ENCODE measurements at places on chromosomes 11 and 22. TPM values are rescaled to one million over a fixed set of nuclear protein-coding genes. Genes with fewer than 3 reads are reported as not detected.

OR8U1 gene
- not detected for total RNA-seq

ENTHD1 gene
- not detected for total RNA-seq

GRCh38 chr11:130261571-130261970, 53.1 kb downstream of the ZBTB44 start:
- H3K4me1 ChIP-seq: no peaks in the 10 kb centered on the region
- H3K4me3 ChIP-seq: no peak overlapping the region
- H3K36me3 ChIP-seq: peaks cover 31% of the 10 kb centered on the region
- no peaks in the 10 kb centered on the region for H3K27me3 ChIP-seq
- no peak overlapping the region for H3K27ac ChIP-seq
- no peak for DNase-seq

DNA sequence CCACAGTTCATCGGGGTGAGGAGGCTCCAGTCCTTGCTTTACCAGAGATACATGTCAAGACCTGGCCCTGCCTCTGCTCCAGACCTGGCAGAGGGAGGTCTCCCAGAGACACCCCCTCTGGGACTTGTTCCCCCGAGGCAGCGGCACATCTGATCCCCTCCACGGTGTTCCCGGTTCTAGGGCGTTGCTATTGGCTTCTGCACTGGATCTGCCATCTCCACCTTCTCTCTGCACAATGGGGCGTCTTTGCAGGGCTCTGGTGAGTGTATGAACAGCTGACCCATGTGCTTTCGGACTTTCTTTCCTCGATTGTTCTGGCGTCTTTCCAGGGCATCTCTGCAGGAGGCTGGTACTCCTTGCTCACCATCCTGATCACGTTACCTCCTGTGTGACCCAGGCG, 930.4 kb downstream of the TBC1D22A start:
- H3K27ac ChIP-seq: no peak overlapping the region
- H3K27me3 ChIP-seq: peaks cover 7% of the 10 kb centered on the region
- no peaks in the 10 kb centered on the region for H3K4me1 ChIP-seq

DNA sequence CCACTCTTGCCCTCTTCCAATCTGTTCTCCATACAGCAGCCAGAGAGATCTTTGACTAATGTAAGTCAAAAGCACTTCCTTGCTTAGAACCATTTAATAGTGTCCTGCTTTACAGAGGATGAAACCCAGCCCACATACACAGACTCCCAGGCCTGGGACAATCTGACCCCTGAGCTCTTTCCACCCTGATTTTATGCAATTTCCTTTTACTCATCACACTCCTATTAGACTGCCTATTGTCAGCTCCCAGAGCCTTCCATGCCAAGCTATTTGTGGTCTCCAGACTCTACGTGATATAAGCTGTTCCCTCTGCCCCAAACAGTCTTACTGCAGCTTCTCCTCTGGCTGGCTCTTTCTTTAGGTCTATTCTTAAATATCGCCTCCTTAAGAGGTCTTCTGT, 28.1 kb downstream of the ME3 start:
- H3K36me3 ChIP-seq: no peaks in the 10 kb centered on the region
- no peaks in the 10 kb centered on the region for H3K4me1 ChIP-seq
- no peak overlapping the region for H3K4me3 ChIP-seq
- H3K27me3 ChIP-seq: no peaks in the 10 kb centered on the region
- no peak for DNase-seq
- H3K27ac ChIP-seq: no peak overlapping the region

DNA sequence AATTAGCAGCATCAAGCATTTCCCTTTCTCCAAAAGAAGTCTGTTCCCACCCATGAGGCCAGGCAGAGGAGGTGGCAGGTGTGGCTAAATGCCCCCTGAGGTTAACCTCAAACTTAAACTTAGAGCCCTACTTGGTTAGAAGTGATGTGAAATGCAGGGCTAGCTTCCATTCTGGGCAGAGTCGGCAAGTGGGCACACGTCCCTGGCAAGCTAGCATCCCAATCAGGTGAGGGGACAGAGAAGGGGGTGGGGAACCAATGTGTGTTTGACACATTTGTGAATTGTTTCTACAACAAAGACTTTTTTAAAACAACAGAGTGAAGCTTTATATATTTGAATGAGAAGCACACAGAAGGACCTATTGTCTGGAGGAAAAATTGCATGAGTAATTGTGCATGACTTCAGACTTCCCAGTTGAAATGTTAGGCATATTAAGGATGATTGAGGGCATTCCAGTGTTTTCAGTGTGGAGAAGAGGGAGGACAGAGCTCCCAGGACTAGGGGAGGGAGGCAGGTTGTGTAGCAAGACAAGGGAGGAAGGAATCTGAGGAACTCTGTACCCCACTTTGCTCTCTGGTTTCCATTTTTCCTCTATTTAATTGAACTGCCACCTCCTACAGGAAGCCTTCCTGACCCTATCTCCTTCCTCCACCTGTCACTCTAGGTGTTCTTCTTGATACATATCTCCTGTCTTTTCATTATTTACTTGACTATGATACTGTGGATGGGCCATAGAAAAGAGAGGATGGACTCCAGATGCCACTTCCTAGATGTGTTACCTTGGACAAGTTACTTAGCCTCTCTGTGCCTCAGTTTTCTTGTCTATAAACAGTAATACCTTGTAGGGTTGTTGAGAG, 83.3 kb upstream of the PICALM start:
- H3K4me1 ChIP-seq: peaks cover 30% of the 10 kb centered on the region
- H3K4me3 ChIP-seq: no peak overlapping the region
- DNase-seq: no peak
- peak overlapping the region; percentile 60 for H3K27ac ChIP-seq
